ENCODE measurements at places on chromosomes 2 and 18. TPM values are rescaled to one million over a fixed set of nuclear protein-coding genes. Genes with fewer than 3 reads are reported as not detected.

TMEM178A gene
- total RNA-seq: 0.69 TPM

CNDP1 gene
- total RNA-seq: not detected

HOXD12 gene
- not detected for total RNA-seq

IDH1 gene
- 200 TPM for total RNA-seq

IL1A gene
- total RNA-seq: 0.09 TPM

LYPD6B gene
- 0.32 TPM for total RNA-seq

ASB18 gene
- not detected for total RNA-seq

POTEJ gene
- total RNA-seq: not detected

ANKRD62 gene
- not detected for total RNA-seq

DSG2 gene
- total RNA-seq: 2.2 TPM

SNORC gene
- total RNA-seq: 0.79 TPM

ABCB11 gene
- total RNA-seq: under 0.01 TPM

HNMT gene
- 10.9 TPM for total RNA-seq

PDE11A gene
- total RNA-seq: 0.09 TPM

OTOS gene
- not detected for total RNA-seq

SLC66A3 gene
- 50.7 TPM for total RNA-seq

CREB1 gene
- total RNA-seq: 30.0 TPM

CD28 gene
- not detected for total RNA-seq

VAPA gene
- 229 TPM for total RNA-seq

CHMP3 gene
- total RNA-seq: 74.7 TPM

FAP gene
- 46.5 TPM for total RNA-seq

Measured in bronchial smooth muscle cell (primary cell).